ENCODE measurements at places on chromosomes 7 and 10. TPM values are rescaled to one million over a fixed set of nuclear protein-coding genes. Genes with fewer than 3 reads are reported as not detected.

DNA sequence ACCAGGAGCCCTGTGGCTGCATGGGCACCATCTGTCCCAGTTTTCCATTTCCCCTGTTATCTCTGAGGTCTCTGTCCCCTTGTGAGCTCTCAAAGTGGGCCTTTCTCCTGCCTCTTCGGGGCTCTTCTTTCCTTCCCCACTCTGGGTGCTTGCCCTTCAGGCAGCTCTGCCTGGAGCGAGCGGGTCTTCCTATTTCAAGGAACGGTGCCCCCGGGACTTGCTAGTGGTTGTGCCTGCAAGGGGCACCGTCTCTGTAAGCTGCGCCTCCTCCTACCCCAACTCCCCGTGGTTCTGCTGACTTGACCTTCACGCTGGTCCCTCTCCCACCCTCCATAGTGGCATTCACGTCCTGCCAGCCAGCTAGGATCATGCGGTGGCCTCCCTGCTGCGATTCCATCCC is 110.1 kb downstream of the DOCK1 start:
- DNase-seq = no peak
- H3K27me3 ChIP-seq = no peaks in the 10 kb centered on the region
- peaks cover 3% of the 10 kb centered on the region for H3K4me1 ChIP-seq
- no peak overlapping the region for H3K27ac ChIP-seq
- no peak overlapping the region for H3K4me3 ChIP-seq

GRCh38 chr7:3552499-3552898 is 251.4 kb downstream of the SDK1 start:
- H3K4me1 ChIP-seq = no peaks in the 10 kb centered on the region
- H3K27ac ChIP-seq = no peak overlapping the region
- no peaks in the 10 kb centered on the region for H3K36me3 ChIP-seq
- no peak overlapping the region for H3K4me3 ChIP-seq

DNA sequence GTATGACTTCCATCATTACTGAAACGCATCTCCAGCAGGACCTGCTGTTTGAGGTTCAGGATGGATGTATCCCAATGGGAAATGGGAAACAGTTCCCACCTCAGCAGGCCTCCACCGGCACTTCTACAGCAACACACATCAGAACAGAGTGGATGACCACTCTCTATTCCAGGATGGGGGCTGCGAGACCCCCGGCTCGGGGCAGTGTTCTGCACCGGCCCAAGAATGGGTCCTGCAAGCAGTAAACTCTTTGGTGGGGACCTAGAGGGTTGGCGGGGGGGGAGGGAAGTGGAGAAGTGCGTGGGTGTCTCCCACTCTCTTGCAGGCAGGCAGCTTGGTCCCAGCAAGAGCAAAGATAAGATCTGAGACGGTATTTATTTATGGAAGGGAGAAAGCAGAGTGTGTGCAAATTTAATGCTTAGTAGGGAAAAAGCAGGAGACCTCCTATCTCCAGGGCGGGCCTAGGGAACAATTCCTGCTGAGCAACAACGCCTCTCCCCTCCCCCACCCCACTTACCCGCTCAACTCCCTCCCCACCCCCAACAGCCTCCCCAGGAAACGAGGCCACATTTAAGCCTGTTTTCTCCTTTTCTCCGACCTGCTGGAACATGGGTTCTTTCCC is 4.0 kb downstream of the SFMBT2 start:
- H3K27me3 ChIP-seq = no peaks in the 10 kb centered on the region
- DNase-seq = peak; percentile 38
- H3K36me3 ChIP-seq = no peaks in the 10 kb centered on the region
- peaks cover 14% of the 10 kb centered on the region for H3K4me1 ChIP-seq

MLXIPL gene
- 160 TPM for total RNA-seq

CRYGN gene
- 0.62 TPM for total RNA-seq

IGF2BP3 gene
- 20.1 TPM for total RNA-seq

Data from testis (tissue), 5 donors.